NCI-H2081 treated with DMSO at 0.1 percent for 48 hours (cell line): ENCODE measurements at places on chromosomes 2 and 18.

DNA sequence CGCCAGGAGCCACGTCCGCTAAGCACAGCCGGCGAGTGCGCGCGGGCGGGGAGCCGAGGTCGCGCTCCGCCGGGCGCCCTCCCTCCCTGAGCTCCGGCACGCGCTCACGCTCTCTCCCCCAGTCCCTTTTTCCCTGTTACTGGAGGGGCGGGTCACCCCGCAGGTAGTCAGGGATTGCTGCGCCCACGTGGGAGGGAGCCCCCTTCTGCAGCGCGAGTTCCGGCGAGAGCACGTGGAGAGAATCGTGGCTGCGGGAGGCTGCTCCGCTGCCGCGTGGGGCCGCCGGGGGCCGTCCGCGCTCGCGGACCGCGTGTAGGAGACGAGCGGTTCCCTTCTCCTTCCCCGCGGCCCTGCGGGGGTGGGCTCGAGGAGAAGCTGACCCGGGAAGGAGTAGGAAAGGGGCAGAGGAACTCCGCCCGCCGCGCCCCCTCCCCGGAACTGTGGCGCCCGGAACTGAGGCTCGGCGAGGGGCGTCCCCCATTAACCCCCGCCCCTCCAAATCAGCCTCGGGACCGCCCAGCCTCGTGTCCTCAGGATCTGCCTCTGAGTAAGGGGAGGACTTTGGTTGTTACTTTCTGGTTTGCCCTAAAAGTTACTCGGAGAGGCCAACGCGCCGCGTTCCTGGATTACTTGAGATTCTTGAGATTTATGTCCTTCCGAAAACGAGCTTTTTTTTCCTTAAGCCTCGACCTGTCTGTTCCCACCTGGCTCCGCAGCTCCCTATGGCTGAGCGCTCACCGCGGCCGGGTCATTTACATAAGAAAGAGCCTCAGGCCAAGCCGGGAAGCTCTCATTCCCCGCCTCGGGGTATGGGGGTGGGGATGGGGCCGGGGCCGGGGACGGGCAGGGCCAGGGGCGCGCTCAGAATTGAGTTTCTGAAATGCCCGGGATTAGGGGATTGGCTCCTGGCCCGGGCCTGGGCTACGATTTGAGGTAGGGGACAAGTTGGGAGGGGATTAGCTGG, 1.1 kb downstream of the HK2 start:
- no peak for DNase-seq

DNA sequence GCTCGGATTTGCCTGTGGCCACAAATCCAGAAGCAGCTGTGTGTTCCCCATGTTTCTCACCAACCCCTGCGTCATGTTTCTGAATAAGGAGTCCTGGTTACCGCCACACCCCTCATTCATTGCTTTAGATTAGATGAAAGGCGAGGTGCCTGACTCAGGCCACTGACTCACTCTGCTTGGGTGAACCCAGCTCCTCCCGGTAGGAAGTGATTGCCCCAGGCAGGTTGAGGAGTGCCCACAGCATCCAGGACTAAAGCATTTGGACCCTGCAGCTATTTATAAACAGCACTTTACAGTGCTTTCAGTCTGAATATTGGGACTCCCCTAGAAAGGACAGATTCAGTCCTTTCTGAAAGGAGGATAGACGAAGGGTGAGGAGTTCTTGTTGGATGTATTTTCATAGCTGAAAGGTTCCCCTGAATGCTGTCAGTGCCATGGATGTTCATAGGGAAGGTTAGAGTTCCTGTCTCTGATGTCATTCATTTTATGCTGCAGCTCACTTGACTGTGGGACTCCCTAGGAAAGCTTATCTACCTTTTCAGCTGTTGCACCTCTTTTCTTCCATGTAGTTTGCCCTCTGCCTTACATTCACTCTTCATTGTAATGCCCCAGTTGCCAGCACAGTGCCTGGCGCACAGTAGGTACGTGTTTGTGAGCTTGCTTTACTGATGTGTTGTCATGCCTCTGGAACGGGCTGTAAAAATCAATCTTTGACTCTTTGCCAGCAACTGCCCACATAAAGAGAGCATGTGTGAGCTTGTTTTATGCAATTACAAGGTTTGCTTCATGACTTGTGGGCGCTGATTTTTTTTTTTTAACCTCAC, 14.9 kb downstream of the ITGA6 start:
- no peak for DNase-seq

- no peak for DNase-seq
These were observed 76.3 kb upstream of the ZCCHC2 start for GRCh38 chr18:62446511-62446910.

GRCh38 chr2:14232217-14232616, 400.3 kb upstream of the LRATD1 start:
- no peak for DNase-seq

GRCh38 chr2:35978218-35978617, 377.4 kb upstream of the CRIM1 start:
- DNase-seq: no peak

DNA sequence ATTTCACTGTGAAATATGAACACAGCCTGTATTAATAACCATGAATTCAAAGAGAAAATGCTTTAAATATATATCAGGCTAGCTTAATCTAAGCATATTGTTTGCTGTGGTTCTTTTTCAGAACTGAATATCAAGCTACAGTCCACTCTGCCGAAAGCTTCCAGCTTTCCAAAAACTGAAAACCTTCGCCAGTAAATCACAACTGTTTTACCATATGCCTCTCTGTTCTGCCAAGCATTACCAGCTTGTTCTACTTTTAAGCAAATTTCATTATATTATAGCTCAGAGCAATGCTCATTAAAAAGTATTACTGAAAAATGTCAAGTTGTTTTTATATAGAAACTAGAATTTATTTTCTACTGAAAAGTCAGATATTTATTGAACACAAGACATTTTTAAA, 277.4 kb downstream of the NRXN1 start:
- no peak for DNase-seq

- no peak for DNase-seq
These were observed 7.0 kb upstream of the SP5 start for GRCh38 chr2:170707821-170708795.

- DNase-seq: no peak
These were observed 221.0 kb downstream of the MTX2 start for GRCh38 chr2:176490061-176490861.

DNA sequence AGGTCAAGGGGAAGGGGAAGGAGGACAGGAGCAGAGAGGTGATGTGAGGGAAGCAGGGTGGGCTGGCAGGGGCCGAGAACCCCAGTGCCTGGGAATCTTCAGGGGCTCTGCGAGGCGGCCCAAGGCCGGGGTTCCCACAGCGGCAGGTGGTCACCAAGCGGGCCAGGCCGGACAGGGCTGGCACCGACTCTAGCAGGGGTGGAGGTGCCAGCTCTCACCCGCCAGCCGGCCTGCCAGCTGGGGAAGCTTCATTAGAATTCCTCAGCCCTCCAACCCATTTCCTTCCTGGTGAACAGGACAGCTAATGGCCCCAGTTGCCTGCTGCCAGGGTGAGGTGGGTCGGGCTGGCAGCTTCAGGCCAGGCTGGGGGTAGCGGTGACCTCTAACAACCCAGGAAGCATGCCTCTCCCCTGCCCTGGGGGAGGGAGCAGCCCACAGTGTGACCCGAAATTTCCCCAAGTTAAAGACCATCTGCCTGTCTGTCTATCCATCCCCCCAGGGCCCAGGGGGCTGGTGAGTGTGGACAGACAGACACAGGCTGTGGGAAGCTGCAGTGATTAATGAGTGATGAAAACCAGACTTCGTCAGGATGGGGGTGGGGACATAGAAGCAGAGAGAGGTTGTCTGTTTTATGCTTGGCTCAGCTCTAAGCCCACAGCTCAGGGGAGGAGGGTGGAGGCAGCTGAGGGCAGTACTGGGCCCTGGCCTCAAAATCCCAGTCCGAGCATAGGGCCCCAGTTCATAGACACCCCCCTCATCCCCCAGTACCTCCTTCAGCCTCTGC, 144.1 kb downstream of the ZFP36L2 start:
- no peak for DNase-seq

DNA sequence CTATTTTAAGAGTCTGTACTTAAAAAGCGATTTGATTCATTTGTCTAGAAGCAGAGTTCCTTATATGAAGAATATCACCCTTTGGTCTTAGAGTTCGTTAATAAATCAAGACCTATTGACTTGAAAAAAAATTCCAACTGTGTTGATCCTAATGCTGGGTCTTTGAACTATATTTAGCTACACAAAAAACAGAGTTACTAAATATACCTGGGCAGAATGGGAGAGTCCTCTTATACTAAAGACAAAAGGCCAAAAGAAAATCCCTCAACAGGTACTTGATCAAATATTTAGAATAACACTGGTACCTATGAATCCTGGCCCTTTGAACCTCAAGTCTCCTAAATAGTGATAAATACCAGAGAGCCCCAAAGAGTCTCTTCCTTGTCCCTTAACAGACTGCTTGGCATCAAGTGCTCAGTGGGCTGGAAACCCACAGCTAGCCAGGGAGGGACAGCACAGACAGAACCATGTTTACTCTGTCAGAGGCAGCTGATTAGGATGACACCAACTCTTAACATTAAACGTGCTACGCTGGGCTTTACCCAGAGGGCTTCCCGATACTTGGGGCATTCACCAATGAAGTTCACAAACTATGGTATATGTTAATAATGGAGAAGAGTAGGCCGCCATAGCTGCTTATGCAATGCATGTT, 95.1 kb downstream of the FIGN start:
- DNase-seq: no peak

DNA sequence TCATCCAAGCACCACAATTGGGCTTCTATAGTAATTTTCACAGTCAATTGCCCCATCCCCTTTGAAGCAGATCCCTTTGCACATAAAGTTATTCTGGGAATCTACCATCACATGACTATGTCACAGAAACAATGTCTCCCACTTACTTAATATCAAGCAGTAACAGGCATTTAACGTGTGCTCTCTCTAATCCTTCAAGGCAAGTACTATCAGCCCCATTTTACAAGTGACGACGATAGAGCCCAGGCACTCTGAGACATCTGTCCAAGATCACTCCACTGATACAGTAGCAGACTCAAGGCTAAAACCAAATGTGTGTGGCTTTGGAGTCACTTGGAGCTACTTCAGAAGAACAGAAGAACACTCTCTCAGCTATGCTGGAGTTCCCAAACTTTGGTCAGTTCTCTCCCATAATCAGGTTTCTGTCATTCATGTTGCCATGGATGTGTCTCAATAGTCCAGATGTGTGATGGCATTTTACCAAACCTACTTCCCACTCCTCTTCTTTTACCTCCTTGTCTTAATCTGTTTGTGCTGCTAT, 39.7 kb downstream of the PID1 start:
- DNase-seq: no peak

- DNase-seq: no peak
These were observed 677.6 kb downstream of the BCL11A start for GRCh38 chr2:59875836-59876235.

GRCh38 chr2:123644053-123644452, 381.0 kb upstream of the CNTNAP5 start:
- no peak for DNase-seq

DNA sequence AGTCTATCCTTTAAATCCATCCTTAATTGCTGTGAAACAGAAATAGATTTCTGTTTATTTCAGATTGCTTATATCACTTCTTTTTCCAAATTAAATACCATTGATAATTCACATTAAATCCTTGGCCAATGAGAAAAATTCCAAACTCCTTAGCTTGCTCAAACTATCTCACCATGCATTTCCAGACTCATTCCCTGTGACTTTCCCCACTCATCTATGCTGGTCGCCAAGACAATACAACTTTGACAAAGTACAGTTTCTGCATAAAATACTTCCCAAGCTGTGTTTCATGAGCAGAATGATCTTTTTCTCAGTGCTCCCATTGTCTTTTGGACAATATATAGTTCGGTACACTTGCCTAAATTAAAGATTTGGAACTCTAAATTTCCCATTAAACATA, 575.6 kb downstream of the CPS1 start:
- DNase-seq: no peak

DNA sequence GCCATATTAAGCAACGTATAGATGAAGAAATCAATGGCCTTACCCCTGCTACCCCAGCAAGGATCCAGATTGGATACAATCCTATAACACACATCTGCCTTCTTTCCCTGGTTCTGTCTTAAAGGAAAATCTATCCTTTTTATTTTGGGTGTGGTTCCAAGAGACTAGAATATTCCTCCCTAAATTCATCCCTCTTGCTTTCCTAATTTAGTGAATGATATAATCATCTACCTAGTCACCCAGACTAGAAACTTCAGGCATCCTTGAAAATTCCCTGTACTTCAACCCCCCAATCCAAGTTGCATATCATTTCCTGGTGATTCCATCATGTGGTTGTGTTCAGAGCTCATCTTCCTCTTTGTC, 35.1 kb upstream of the LPIN1 start:
- no peak for DNase-seq

DNA sequence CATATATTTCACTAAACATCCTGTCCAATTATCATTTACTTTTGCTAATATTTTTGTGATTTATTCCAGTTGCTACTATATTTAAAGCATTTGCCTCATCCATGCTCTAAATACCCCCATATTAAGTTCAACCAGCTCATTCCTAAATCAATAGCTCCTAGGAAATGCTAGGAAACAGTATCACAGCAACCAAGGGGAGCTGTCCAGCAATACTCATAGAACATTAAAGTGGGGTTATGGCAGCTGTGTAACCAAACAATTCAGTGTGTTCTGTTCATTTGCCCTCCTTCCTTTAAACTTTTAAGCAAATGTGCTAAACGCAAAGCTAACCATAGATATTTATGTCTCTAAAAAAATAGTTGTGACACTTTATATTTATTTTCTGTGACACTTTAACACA, 41.1 kb downstream of the ACVR1C start:
- DNase-seq: peak; percentile 81
